ENCODE measurements at places on chromosomes 3 and 15.
A peak's percentile ranks its signal among the peaks of the same experiment; 100 is the strongest.

GRCh38 chr15:94203306-94203705 is 28.1 kb upstream of the MCTP2 start:
- DNase-seq, result no peak

GRCh38 chr15:58546635-58547627 is 115.1 kb downstream of the LIPC start:
- DNase-seq, result no peak

GRCh38 chr15:48285329-48286214 is 45.7 kb upstream of the DUT start:
- DNase-seq, result peak; percentile 22

DNA sequence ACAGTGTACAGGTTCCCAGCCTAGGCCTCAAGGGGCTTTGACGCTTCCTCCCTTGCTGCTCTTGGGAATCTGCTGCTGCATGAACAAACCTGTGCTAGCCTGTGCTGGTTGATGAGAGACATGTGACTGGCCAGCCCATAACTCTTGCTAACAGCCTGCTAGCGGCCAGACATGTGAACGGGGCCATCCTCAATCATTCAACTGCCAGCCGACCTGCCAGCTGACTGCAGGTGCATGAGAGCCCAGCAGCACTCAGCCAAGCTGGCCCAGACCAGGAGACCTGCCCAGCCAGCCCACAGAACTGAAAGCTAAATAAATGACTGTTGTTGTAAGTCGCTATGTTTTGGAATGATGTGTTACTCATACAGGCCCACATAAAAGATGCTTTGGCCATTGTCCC is 82.4 kb upstream of the DLG1 start:
- no peak for DNase-seq

DNA sequence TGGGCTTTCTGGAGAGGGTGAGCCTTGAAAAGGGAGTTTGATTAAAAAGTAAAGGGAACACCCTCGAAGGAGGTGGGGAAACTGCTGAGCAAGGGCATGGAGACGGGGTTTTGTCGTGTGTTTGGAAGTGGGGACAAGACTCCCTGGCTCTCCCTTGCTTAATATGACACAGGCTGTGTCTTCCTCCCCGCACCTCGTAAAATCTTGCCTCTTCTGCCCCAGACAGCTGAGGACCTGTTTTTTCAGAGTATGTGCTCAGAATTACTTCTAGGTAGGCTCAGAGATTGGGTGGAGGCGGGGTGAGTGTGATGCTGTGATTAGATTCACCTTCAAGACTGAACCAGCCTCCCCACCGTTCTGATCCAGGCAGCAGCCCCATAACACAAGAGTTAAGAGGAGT is 244.4 kb upstream of the TLE3 start:
- DNase-seq, result no peak

- DNase-seq, result no peak
Observed at GRCh38 chr3:24311881-24312280, 182.8 kb downstream of the THRB start.

- no peak for DNase-seq
Observed at GRCh38 chr15:41860049-41860828, 21.6 kb downstream of the PLA2G4B start.

DNA sequence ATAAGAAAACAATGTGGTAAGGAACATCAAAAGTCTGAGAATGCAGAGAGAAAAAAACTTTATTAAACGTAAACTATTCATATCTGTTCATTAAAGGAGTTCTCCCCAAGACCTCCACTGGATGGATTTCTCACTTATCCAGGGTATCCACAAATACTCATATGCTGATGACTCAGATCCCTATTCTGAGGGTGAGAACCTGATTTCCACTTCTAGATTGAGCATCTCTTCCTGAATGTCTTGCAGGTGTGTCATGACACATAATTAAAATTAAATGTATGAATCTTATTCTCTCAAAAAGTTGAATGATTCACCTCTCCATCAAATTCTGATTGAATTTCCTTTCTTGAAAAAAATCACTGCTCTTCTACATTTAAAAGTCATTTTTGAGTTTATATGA is 199.9 kb downstream of the MFSD1 start:
- no peak for DNase-seq

DNA sequence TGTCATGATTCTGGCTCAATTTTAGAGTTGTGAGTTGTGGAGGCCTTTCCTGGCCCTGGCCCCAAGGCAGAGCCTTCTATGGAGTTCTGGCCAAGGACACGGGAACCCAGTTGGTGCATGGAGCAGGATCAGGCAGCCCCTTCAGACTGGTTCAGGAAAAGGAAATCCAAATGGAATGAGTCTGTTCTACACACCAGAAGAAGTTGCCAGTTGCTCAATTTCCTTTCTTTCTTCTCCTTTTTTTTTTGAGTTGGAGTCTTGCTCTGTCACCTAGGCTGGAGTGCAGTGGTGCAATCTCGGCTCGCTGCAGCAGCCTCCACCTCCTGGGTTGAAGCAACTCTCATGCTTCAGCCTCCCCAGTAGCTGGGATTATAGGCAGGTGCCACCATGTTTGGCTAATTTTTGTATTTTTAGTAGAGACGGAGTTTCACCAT is 28.9 kb upstream of the BHLHE40 start:
- DNase-seq, result no peak

GRCh38 chr15:31379042-31379441 is 52.4 kb downstream of the KLF13 start:
- no peak for DNase-seq

- no peak for DNase-seq
Observed at GRCh38 chr3:187943677-187944389, 198.6 kb upstream of the BCL6 start.

GRCh38 chr3:6516694-6517093 is 344.2 kb upstream of the GRM7 start:
- DNase-seq, result no peak

GRCh38 chr3:137796993-137797392 is 32.9 kb downstream of the SOX14 start:
- DNase-seq, result no peak

DNA sequence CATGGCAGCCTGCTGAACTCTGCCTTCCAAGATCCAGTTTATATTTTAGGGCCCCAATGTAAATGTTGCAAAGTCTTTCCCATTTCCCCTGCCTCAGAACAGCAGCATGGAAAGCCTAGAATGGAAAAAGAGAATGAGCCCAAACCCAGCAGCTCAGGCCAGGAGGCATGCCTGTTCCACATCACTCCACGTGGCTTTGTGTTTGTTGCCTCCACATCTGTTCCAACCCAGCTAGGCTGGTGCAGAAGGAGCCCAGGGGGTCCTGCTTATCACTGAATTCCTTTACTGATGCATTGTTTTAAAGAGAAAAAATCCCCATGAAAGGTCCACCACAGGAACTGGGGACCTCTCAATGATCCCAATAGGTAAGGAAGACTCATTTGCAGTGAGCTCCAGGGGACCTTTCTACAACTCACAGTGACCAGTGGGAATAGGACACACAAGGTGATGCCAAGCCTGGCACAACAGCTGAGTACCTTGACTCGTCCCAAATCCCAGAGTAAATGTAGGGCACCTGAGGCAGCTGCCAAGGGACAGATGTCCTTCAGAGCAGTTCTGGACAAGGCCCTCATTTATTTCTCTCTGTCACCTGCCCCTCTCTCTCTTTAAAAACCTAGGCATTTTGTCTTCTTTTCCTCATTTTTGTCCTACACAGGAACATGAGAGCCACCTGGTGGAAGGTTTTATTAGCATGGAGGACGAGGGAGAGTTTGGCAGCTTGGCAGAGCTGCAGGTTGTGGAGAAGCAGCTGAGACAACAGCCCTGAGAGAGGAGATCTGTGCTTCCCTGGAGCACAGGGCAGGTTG is 41.7 kb upstream of the ADAMTS17 start:
- DNase-seq, result no peak

DNA sequence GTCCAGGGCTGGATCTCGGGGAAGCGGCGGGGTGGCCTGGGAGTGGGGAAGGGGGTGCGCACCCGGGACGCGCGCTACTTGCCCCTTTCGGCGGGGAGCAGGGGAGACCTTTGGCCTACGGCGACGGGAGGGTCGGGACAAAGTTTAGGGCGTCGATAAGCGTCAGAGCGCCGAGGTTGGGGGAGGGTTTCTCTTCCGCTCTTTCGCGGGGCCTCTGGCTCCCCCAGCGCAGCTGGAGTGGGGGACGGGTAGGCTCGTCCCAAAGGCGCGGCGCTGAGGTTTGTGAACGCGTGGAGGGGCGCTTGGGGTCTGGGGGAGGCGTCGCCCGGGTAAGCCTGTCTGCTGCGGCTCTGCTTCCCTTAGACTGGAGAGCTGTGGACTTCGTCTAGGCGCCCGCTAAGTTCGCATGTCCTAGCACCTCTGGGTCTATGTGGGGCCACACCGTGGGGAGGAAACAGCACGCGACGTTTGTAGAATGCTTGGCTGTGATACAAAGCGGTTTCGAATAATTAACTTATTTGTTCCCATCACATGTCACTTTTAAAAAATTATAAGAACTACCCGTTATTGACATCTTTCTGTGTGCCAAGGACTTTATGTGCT is 527 bp downstream of the B2M start:
- DNase-seq, result peak; percentile 54

DNA sequence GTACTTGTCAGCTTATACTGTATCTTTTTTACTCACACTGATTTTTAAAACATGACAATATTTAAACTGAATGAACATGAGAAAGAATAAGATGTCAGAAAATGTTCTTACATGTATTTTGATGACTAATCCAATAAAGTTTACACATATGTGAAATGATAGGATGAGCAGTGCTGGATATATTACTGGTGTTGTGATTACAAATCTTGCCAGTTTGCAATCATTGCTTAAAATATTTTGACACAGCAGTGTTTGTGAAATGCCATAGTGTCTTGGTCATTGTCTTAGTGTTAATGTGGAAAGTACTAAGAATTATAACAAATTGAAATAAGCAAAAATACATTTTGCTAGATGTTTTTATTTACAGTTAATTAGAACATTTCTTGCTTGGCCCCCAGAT is 118.7 kb upstream of the MLF1 start:
- DNase-seq, result no peak

DNA sequence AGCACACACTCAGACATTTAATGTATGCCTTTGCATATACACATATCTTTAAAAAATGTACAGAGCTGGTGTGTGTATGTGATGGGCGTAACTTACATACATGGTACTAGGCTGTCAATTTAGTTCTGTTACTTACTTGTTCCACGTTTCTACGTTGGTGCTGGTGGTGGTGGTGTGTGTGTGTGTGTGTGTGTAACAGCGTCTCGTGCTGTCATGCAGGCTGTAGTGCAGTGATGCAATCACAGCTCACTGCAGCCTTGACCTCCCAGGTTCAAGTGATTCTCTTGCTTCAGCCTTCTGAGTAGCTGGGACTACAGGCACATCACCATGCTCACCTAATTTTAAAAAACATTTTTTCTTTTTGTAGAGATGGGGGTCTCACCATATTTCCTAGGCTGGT is 64.2 kb downstream of the ISG20 start:
- DNase-seq, result no peak

- no peak for DNase-seq
Observed at GRCh38 chr3:17307887-17308286, 423.1 kb downstream of the PLCL2 start.

GRCh38 chr3:50666837-50667236 is 7.9 kb upstream of the DOCK3 start:
- DNase-seq, result no peak

DNA sequence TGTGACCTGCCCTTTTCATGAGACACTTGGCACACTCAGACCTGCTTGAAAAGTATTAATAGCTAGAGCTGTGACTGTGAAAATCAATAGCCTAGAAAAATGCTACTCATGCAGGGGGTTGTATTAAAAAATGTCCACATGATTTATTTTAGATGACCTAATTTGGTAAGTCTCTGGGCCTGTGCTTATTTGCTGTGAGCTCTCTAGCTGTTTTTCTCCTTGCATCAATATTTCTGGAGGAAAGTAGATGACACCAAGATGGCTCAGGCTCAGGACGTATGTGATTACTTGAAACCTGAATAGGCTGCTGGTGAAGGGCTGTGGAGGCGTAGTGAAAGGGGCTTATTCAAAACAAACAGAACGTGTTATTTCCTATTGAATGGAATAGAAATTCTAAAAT is 29.5 kb downstream of the KCNAB1 start:
- DNase-seq, result no peak

GRCh38 chr3:196504556-196504955 is 988 bp upstream of the RNF168 start:
- DNase-seq, result no peak

DNA sequence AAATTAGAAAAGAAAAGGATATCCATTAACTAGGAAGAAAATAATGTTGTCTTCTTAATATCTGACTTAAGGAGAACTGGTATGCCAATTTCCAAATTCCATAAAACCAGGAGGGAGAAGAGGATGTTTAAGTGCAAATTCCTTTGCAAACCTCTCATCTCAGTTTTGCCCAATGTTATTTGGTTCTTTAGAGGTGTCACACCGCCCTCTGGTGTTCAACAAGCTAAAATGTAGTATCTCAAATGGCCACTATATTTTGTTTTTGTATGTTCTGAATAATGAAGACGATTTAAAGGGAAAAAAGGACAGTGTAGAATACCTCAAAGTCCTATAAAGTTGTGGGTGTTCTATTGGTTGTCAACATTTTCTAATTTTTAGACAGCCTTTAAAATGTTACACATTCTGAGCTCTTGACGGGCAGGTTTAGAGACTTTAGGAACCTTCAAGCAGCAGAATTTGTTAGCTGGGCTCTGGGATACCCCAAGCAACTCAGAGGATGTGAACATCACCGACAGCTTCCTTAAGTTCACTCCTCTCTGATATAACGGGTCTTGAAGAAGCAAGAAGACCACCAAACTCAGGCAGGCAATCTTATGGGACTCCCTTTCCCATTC is 458.3 kb downstream of the MFSD1 start:
- DNase-seq, result peak; percentile 12

DNA sequence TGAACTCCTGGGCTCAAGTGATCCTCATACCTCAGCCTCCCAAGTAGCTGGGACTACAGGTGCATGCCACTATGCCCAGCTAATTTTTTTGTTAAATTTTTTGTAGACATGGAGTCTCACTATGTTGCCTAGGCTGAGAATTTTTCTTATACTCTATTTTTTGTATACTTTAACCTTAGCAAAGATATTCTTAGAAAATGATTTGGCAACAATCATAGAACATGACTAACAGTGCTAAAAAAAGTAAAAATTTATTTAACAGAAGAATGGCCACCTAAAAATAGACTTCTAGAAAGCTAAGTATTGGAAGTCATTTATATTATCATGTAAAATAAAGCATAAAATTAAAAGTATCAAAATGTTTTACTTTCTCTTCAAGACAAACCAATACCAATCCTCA is 322.3 kb downstream of the PLCL2 start:
- no peak for DNase-seq

DNA sequence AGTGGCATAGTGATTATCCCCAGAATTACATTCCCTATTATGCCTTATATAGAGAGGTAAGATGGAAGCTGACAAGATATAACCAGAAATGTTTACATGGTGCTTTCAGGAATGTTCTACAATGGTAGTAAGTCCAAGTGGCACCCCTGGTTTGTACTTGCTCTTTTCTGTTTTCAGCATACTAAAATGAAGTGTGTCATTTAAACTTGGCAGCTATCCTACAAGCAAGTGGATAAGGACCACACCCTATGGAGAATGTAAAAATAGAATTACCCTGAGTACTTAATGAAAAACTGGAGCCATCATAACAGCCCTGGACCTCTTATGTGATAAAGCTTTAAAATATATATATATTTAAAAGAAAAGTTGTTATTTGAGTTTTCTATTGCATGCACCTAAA is 1012.7 kb upstream of the CADM2 start:
- no peak for DNase-seq
